Fibroblast of the aortic adventitia (primary cell): ENCODE measurements at places on chromosomes 2 and 18.

DNA sequence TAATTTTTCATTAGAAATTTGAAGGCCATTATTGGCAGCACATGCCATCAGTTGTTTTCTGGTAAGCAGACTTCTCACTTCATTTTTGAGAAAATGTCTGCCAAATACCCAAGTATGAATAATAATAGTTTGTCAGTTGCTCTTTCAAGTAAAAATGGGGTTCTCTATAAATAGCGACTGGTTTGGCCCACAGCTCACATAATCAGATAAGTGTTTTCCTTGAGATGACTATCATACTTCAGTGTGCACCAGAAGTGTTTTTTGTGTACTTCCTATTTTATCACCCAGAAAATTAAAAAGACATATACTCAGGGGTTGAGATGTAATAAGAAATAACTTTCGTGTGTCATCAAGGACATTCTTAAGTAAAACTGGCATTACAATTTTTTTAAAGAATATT lies 147.1 kb downstream of the PHLPP1 start:
- no peak for DNase-seq

DNA sequence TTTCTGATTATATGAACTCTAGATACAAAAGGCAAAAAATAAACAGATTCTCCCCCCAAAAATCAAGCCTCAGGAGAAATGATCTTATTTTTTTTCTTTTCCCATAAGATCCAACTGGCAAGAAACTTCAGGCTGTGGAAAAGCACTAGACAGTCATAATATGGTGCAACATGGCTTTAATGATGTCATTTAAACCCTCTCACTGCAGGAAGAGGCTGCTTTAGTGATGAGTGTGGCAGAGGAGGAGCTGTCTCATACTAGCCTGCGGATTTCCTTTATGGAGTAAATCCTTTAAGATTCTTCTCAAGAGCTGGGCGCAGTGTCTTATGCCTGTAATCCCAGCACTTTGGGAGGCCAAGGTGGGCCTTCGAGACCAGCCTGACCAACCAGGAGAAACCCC lies 83.3 kb upstream of the CD28 start:
- DNase-seq = peak; percentile 91

GRCh38 chr2:203934041-203934492 lies 2.5 kb upstream of the ICOS start:
- no peak for DNase-seq

DNA sequence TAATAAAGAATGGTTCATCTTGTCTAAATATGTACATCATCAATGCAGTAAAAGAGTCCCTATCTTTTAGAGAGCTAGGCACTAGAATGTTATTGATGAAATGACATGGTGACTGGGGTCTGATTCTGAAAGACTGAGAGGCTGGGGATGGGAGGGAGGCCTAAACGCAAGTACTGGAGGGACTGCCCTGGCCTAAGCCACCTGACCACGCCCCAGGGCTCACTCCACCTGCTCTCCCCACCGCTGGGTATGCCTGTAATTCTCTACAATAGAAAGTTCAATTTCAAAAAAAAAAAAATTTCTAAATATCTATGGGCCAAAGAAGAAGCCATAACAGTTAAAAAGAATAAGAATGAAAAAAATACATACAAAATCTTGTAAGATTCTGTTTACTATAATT lies 194.0 kb downstream of the HDAC4 start:
- DNase-seq = no peak

DNA sequence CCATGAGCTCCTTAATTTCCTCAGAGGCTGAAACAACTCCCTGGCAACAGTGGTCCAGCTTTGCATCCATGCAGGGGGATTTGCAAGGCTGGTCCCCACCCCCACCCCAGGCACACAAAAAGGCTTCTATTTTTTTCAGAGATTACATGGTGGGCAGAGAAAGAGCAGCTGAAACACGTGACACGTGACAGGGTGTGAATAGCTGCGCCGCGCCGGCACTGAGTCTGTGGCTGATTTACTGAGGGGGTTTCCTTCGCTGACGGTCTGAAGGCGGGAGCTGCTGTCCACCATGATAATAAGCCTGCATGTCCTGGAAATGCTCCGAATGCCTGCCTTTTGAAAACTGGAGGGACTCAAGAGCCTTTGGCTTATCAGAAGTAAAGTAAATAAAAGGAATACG lies 50.7 kb upstream of the APCDD1 start:
- DNase-seq = no peak

DNA sequence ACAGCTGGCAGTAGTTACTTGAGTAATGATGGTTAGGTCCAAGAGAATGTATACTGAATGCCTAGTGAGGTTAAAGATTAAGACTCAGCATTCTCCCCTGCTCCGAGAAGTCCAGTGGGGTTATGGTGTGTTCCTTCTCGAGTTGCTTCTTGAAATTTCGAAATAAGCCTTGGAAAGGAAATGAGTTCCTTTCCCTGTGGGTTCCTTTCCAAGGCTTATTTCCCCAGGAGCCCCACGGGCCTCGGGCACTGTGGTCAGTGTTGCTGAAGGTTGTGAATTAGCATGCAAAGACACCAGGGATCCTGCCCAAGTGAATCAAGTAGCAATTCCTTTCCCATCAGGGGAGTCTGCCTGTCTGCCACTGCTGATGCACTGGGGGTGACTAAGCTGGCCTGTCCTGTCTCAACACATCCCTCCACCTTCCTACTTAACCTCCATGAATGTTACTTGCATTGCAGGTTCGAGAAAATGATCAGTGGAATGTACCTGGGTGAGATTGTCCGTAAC lies 53.6 kb downstream of the HK2 start:
- peak; percentile 74 for DNase-seq

- no peak for DNase-seq
Observed at GRCh38 chr2:218079943-218080913, 11.2 kb downstream of the RUFY4 start.

GRCh38 chr2:38591152-38591551 lies 11.6 kb downstream of the HNRNPLL start:
- DNase-seq = no peak

DNA sequence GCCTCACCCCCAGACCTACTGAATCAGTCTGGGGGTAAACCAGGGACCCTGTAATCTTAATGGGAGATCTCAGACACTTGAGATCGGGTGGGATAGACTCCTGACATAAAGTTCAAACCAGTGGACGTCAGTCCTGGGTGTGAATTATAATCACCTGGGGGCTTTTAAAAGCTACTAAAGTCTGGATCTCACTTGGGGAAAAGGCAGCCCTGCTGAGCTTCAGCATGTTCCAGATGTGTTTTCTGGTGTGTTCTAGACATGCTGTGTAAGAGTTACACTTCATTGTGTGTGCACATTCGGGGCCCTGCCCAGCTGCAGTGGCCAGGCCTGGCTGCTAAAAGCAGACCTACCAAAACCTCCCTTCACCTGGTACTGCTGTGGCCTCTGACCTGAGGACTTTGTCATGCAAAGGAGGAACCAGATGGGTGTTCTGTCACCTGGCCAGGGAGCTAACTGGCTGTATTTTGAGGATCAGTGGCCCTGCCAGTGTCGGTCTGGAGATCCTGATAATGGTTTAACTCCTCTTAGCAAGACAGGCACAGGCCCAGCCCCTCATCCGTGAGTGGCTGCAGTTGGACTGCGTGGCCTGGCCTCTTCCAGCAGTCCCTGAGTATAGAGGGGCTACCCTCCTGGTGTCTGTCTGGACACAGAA lies 10.6 kb downstream of the RRM2 start:
- DNase-seq = no peak

- DNase-seq = no peak
Observed at GRCh38 chr2:59594671-59595222, 958.7 kb downstream of the BCL11A start.

DNA sequence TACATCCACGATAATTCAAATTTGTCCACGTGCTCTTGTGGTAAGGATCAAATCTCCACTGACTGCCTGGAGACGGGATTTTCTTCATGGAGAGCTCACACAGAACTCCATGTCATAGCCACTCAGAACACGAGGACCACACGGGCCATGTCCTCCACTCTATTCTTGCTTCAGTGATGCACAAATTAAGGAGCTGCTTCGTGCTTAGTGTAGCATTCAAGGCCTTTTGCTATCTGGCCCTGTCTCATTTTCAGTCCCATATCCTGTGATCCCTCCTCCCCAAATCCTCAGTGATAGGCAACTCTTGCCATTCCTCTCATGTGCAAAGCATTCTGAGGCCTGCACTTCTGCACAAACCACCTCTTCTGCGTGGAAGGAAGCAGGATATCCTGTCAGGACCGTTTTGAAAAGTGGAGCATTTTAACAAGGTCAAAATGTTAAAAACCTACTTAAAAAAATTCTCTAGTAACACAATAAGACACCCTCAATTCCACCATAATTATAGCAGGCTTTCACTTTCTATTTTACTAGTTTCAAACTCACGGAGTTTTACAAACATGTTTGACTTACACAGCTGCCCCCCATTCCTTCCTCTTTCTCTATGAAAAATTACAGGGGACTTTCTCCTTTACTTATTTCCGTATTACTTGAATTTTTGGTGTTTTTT lies 35.2 kb downstream of the ST3GAL5 start:
- DNase-seq = no peak

- DNase-seq = no peak
Observed at GRCh38 chr2:189726849-189727248, 35.7 kb downstream of the OSGEPL1 start.

DNA sequence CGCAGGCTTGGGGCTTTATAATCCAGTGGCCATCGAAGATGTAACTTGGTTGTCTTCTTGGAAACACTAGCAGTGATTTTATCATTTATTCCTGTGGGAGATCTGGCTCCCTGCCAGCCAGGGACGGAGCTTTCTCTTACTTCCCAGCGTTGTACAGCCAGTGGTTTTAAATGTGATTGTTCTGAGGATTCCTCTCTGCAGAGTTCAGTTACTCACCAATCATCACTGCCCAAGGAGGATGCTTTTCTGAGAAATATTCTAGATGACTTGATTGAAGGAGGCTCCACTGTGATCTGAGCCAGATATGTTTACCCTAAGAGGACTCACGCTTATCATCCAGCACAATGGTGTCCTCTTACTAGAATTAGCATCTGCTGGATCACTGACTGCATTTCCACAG lies 744.3 kb downstream of the RNF144A start:
- DNase-seq = no peak

DNA sequence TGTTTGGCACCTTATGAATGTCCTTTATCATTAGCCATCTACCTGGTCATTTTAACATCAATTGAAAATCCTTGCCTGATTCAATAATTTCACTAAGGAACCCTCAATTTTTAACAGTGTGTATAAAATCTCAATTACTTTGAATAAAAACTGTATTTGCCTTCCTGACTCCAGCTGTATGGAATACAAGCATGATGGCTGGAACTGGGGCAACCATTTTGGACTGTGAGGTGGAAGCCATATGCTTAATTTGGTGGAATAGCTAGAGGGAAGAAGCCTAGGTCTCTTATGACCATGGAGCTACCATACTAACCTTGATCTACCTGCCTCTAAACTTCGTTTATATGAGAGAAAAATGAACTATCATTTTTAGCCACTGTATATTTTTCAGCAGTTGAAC lies 12.5 kb upstream of the RTN4 start:
- DNase-seq = no peak

GRCh38 chr2:221397187-221397586 lies 174.9 kb downstream of the EPHA4 start:
- DNase-seq = no peak

DNA sequence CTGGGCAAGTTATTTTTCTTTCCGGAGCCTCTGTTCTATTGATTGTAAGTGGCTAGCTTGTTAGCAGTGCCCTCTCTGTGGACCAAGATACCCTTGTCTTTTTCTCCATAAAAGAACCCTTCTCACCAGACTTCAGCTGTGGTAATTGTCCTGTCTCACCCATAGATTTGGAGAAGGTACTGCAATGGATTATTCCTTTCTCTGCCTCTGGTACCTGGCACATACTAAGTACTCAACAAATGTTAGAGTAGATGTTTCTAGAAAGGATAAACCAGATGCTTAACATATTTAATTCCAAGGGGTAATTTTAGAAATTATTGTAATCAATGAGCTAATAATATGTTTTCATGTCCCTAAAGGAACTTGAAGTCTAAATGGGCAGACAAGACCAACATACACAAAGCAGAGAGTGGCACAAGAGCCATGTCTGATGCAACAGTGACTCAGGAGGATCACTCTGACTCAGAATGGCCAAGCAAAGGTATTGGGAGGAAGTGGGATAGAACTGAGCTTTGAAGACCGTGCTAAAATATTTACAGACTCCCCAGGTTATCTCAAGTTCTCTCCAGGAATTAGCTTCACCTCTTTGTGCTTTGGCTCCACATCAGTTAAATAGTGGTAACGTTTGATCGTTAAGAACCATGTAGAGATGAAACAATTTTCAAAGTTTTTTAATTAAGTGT lies 129.7 kb upstream of the OSR1 start:
- peak; percentile 64 for DNase-seq

DNA sequence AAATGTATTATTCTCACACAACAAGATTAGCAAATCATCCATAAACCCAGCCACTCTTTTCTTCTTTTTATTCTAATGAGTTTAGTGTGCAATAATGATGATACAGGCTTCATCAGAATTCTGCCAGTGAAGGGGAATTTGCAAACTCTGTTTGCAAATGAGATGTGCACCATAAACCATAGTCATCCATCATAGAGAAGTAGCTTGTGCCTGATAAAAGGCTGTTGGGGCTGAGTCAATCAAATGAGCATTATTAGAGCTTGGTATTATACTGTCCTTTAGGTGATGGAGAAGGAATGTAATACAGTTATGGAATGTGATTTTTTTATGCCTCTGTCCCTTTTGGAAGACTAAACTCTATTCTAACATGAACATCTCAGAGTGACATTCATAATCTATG lies 101.8 kb downstream of the DCC start:
- DNase-seq = no peak

GRCh38 chr2:174461221-174461620 lies 25.6 kb downstream of the GPR155 start:
- DNase-seq = no peak

GRCh38 chr2:200077210-200077650 lies 121.8 kb downstream of the MAIP1 start:
- DNase-seq = peak; percentile 60

- no peak for DNase-seq
Observed at GRCh38 chr2:219060821-219061791, at the start of gene IHH. Gene IHH (minus strand): TSS chr2:219060921. CDS start chr2:219060467, 454 bp downstream.

GRCh38 chr2:172922306-172922705 lies 153.3 kb upstream of the MAP3K20 start:
- no peak for DNase-seq

DNA sequence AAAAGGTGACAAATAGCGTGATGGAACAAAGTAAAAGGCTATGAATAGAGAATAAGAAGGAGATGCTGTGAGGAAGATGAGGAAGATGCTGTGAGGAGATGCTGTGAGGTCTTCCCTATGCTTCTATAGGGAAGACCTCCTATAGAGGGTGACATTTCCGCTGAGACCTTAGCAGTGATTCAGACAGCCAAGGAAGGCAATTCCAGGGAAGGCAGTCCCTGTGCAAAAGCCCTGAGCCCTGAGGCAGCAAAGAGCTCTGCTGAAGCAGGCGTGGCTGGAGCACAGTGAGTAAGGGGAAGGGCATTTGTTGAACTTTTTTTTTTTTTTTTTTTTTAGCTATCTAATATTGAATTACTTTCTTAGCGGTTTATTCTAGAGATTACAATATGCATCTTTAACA lies 142.7 kb upstream of the FOSL2 start:
- DNase-seq = peak; percentile 66

- DNase-seq = no peak
Observed at GRCh38 chr2:45145073-45145899, 136.0 kb upstream of the SIX2 start.

- DNase-seq = no peak
Observed at GRCh38 chr2:54803783-54804751, 80.6 kb downstream of the EML6 start.

- no peak for DNase-seq
Observed at GRCh38 chr2:25286025-25286400, 55.7 kb downstream of the DNMT3A start.

GRCh38 chr2:12236136-12236844 lies 480.4 kb upstream of the TRIB2 start:
- DNase-seq = peak; percentile 80
